Right cardiac atrium (tissue), 5 donors: ENCODE measurements at places on chromosomes 6 and 20. TPM values are rescaled to one million over a fixed set of nuclear protein-coding genes. Genes with fewer than 3 reads are reported as not detected.

DNA sequence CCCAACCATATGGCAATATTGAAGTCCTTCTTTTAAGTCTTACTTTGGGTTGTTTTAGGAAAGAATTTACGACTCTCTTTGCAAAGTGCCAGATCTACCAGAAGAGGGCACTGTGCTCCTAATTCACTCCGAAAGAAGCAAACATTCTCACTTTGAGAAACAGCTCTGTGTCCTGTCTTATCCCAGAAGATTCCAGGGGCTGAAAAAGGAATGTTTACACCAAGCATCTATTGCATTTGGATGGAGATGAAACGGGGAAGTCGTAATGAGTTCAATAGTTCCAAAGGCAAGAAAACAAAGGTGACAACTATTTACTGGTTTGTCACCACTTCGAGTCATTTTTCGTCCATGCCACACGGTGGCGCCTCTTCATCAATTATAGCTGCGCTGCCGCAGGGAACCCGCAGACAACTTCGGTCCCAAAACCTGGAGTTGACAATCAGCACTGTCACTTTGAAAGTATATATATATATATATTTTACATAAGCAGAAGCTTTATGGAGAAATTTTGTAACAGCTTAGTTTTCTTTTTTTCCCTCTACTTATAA, 121.6 kb downstream of the MOXD1 start:
- peak; percentile 62 for DNase-seq

DNA sequence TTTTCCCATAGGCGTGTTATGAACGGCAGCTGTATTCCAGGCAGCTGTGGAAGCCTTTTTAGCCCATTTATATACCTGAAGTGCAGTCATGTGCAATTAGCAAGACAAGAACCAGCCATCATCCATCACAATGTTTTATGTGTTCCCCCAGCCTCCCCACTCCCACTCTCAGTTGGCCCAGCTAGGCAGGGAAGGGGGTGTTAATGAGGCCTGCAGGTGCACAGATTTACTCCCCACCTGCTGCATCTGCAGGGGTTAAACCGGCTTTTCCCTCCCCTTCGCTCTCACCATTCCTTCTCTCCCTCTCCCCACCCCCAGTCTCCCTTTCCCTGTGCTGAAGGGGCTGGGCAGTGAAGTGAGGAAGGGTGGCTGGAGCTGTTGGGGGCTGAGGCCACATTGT, 149.8 kb upstream of the AKAP12 start:
- DNase-seq, result no peak

- no peak for DNase-seq
Observed at GRCh38 chr6:30321692-30322388, 4.9 kb upstream of the TRIM39 start.

DNA sequence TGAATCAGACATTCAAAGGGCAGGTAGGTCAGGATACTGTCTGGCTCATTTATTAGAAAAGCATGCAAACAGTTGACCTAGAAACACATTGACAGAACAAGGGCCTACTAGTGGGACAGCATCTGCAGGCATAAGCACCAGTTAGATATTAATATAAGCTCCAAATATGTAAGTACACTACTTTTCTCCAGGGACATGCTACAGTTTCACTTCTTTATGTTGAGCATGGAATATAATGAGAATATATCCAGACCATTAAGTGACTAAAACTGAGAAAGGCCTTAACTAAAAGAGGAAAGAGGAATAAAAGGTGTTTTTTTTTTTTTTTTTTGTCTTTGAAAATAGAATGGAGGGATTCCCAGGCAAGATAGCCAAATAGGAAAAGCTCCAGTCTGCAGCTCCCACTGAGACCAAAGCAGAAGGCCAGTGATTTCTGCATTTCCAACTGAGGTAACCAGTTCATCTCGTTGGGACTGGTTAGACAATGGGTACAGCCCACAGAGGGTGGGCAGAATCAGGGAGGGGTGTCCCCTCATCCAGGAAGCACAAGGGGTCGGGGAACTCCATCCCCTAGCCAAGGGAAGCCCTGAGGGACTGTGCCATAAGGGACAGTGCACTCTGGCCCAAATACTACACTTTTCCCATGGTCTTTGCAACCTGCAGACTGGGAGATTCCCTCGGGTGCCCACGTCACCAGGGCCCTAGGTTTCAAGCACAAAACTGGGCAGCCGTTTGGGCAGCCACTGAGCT, 251.6 kb downstream of the PHF3 start:
- DNase-seq, result no peak

DNA sequence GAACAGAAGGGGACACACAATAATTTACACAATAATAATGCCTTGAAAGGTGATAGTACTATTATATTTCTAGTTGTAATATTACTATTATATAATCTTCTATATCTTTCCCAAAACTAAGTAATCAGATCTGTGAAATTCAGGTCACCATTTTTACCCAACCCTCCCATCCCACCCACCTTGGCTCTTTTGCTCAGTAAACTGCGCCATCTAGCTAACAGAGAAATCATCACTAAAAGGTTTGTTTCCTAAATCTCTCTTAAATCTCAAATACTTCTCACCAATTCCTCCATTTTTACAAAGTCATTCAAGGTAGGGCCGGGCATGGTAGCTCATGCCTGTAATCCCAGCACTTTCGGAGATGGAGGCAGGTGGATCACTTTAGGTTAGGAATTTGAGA, 83.4 kb downstream of the CDK19 start:
- no peak for DNase-seq

- DNase-seq, result no peak
Observed at GRCh38 chr20:56257604-56258003, 9.1 kb downstream of the MC3R start.

DNA sequence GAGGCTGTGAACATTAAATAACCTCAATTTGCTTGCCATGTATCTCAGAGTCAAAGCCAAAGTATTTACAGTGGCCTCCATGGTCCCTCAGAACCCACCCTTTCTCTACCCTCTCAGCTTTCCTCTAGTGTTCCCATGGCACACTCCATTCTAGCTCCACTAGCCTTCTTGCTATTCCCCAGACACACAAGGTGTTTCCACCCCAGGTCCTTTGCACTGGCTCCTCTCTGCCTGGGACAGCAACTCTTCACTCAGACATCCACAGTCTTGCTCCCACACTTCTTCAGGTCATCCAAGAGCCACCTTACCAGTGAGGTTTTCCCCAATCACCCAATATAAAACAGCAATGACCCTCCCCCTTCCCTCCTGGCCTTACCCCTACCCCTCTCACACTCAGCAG, 56.5 kb upstream of the PLEKHG1 start:
- no peak for DNase-seq

DNA sequence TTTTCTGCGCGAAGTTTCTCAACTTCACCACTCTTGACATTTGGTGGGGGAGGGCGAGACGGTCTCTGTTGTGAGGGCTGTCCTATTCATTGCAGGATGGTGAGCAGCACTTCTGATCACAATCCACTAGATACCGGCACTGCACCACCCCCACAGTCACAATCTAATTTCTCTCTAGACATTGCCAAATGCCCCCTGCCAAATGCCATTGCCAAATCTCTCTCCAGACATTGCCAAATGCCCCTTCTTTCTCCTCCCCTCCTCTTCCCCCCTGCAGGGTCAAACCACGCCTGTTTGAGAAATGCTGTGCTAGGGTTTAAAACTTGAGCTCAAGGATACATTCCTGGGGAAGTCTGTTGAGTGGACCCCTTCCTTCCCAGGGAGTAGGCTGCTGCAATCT, 603.5 kb upstream of the CDH4 start:
- DNase-seq, result no peak

GRCh38 chr6:20817806-20818320, 283.6 kb downstream of the CDKAL1 start:
- no peak for DNase-seq

- DNase-seq, result peak; percentile 11
Observed at GRCh38 chr6:34108176-34108575, 37.7 kb downstream of the GRM4 start.

DNA sequence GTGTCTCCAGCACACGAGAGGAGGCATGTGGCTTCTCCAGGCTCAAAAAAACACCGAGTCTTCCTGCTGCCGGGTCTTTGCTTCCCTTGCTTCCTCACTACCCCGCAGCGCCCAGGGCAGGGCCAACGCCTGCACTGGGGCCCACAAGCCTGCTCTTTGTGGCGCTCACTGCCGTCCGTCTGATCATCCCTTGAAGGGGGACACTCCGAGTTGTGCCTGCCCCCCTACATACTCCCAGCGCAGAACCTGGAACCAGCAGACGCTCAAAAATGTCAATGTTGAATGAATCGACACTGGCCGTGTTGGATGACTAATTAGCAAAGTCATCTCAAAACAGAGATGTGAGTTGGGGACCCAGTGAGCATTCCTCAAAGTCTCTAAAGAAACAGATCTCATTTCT, 8.1 kb upstream of the ARFGAP1 start:
- no peak for DNase-seq

GRCh38 chr6:122405417-122405816, 6.0 kb downstream of the HSF2 start:
- DNase-seq, result no peak

GRCh38 chr6:35443341-35444030, 8.7 kb upstream of the FANCE start:
- no peak for DNase-seq

DNA sequence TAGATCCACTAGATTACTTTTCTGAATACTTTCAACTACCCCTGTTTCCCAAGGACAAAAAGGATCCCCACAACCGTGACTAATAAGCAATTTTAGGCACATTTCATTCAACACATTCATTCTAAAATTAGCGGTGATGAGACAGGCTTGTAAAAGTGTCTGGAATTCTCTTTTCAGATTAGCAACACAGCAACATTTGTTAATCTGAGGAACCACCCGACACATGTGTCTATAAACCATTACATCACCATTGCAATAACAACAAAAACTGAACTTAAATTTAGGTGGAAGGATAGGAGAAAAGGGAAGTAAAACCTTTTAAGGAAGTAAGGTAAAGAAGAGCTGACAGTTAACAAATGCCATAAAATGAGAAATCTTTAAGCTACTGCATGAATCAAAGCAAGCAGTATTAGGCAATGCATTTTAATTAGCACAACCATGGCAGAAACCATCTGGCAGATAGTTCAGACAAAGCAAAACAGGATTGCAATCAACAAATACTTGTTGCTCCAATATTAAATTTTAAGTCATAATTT, 49.1 kb downstream of the MAP3K7 start:
- DNase-seq, result no peak

DNA sequence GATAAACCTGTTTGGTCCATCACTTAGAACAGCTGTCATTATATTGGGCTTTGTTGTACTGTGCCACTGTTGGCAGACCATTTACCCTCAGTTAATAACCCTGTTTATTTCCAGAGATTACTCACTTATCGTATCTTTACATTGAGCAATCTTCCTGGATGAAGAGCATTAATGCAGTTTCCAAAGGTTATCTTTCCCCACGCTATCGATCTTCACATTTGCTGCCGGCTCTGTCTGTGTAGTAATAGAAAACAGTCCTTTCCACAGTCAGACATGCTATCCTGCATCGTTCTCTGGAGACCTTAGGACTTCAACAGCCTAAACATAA, 27.4 kb downstream of the GHRH start:
- no peak for DNase-seq

DNA sequence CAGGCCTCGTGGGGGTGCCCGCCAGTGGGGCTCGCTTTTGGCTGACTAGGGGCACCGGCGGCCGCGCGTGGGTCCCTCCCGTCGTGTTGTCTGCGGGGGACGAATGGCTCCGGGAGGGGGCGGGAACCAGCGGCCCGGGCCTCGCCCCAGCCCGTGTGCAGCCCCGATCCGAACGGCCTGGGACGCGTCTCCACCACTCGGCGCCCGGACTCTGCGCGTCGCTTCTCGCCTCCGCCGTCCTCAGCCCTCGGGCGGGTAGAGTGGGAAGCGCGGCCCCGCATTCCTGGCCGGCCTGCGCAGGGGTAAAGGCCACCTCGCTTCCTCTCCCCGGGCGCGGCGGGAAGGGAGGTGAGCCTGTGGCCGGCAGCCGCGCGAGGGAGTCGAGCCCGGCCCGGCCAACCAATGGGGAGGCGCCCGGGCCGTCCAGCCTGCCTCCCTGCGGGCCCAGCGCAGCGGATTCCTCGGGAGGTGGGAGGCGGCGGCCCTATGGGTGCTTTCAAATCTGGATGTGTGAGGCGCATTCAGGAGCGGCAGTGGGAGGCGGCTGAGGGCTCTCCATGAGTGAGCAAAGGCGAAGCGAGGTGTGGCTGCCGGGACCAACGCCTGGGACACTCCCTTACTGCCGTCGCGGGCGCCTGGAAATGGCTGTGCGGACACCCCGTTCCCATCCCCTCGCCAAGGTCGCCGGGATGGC, 1.1 kb upstream of the ZBTB46 start:
- peak; percentile 71 for DNase-seq

GRCh38 chr6:69871107-69871506, 4.8 kb downstream of the COL19A1 start:
- no peak for DNase-seq

DNA sequence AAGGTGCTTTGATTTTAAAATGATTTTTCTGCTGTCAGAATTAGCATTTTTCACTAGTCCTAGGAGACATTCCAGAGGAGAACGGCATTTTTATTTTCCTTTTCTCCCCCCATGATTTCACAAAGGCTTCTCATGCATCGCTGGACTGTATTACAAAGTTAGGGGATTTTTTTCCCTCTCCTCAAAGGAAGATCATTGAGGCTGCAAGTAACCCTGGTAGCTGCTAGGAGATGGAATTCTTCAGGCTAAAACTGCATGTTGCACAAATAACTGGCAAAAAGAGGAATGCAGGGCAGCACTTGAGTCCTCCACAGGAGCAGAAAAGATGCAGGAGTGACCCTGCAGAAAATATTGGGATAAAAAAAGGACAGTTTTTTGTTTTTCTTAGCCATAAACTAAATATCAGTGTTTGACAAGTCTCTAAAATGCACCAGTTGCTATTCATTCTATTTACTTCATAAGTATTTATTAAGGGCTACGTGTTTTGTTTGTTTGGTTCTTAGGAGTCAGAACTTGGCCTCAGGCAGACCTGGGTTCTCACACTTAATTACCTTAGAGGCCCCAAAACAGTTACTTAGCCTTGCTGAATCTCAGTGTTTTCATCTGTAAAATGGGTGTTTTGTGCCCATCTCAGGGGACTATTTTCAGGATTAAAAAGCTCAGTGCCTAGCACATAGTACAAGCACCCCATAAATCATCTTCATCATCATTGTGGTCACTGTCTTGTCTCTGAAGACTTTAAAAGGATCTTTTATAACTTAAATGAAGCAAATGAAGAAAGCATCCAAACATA, 144.5 kb upstream of the ID4 start:
- DNase-seq, result no peak

GRCh38 chr6:140758169-140758877, 1374.4 kb upstream of the GJE1 start:
- DNase-seq, result no peak

The PIGU gene
- 18.9 TPM for polyA plus RNA-seq

The ZNF334 gene
- polyA plus RNA-seq, result 1.1 TPM

The APCDD1L gene
- 0.14 TPM for polyA plus RNA-seq

The FRS3 gene
- 5.5 TPM for polyA plus RNA-seq

The NHLRC1 gene
- 2.1 TPM for polyA plus RNA-seq

The MCHR2 gene
- not detected for polyA plus RNA-seq

The PKHD1 gene
- polyA plus RNA-seq, result under 0.01 TPM

The SLC22A1 gene
- polyA plus RNA-seq, result 0.27 TPM

The C20orf202 gene
- 0.27 TPM for polyA plus RNA-seq

The LHFPL5 gene
- not detected for polyA plus RNA-seq
